ENCODE measurements at places on chromosomes 5 and 9.

DNA sequence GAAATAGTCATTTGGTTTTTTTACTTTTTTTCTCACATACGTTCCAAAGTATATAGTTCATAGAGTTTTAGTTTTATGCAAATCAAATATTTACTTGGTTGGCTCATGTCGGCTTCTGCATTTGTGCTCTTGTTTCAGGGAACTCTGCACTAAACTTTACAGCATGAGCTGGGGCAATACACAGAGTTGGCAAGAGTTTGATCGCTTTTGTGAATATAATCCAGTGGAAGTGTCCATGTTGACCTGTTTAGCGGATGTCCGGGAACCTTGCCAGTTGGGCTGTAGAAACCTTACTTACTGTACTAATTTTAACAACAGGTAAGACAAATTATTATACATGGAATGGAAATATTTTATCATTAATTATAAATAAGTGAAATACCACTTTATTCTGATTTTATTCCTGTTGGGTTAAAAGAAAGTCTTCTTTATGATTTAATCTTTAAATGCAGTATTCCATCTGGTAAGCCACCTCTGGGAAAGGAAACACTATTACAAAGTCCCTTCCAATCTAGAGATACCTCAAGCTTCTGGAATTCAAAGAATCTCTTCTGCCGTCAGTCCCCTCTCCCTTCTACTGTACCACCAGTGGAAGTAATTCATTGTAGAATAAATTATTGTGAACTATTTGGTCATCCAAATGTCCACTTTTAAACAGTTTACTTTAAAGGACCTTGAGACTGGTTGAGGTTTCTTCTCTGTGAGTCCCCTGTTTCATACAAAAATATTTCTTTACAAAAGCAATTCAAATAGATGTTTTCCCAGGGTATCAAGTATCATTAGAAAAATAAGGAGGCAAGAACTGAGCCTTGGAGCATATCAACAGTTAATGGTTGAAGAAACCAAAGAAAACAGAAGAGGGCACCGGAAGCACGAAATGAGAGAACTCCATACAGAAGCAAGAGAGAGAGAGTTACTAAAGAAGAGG lies 45.2 kb upstream of the GLIPR2 start:
- no peak for DNase-seq

DNA sequence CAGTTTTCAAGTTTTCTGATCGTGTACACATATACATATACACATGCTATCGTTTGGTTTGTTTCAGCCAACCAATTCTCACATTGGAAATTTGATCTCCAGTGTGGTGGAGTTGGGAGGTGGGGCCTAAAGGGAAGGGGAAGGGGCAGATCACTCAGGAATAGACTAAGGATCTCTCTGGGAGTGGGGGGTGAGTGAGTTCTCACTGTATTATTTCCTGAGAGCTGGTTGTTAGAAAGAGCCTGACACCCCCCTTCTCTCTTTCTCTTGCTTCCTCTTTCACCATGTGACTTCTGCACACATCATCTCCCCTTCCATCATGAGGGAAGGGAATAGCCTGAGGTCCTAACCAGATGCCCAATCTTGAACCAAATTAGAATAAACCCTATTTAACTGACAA lies 551.7 kb downstream of the MAT2B start:
- no peak for DNase-seq

- DNase-seq, result no peak
Measured at GRCh38 chr9:123358181-123358905, 2.3 kb downstream of the CRB2 start.

DNA sequence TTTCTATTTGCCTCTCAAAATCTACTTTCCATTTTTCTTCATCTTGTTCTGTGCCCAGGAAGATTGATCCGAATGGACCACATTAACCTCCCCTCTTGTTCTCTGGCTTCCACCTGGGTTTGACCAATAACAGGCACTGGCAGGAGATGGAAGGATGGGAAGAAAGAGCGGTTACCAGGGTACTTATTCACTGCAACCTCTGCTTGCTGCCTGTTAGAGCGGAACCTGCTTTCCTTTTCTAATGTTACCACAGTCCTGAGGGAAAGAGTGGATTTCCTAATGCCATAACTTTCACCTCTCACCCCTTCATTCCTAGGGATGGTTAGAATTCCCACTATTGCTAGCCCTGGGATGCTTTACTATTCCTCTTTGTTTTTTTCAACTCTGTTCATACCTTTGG lies 262.1 kb downstream of the RFX3 start:
- no peak for DNase-seq

- DNase-seq, result no peak
Measured at GRCh38 chr5:83281658-83282057, 189.9 kb upstream of the VCAN start.

- DNase-seq, result peak; percentile 91
Measured at GRCh38 chr9:127574072-127574993, 37.7 kb upstream of the STXBP1 start.

DNA sequence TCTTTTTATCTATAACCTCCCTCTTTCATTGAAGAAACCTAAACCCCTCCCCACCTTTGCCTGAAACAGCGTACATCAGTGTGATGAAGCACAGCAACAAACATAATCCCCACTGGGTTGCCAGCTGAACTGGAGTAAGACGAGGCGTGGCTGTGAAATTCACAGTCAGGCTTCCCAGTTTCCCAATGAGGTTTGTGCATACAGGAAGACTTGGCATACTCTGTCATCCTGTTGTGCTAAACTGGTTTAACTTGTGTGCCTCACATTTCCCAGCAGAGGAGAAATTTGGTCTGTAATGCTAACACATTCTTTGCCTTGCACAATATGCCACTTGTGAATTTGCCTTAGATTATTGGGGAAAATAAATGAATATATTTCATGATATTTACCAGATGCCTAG lies 121.5 kb downstream of the SV2C start:
- DNase-seq, result no peak

DNA sequence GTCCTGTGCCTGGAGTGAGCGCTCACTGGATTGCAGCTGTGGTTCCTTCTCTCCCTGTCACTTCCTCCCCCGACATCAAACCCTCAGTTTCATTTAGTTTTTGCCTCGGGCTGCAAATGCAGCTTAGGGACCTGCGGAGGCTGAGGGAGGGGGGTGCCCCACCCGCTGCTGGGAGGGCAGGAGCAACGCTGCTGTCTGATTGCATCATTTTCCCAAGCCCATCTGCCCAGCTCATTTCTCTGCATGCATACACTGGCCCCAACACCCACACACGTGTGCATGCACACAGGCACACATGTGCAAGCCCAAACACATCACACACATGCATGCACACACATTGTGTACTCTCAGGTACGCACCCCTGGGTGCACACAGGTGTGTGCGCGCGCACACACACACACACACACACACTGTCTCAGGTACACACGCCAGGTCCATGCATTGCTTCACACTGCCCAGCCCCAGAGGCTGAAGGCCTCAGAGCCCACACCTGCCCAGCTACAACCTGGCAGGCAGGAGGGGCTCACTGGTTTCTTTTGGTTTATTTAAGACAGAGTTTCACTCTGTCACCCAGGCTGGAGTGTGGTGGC lies 3.4 kb downstream of the ASS1 start:
- no peak for DNase-seq

DNA sequence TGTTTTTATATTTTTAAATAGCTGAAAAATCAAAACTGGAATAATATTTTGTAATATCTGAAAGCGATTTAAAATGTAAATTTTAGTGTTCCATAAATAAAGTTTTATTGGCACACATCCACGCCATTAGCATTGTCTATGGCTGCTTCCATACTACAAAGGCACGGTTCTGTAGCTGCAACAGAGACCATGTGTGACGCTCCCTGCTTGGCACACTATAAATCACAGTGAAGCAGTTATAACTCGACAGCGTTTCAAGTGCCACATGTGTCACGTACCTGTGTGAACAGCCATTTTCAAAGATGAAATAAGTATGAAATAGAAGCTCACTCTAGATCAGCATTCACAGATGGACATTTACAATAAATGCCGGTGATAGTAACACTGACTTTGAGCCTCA lies 810.1 kb upstream of the WWC1 start:
- no peak for DNase-seq

DNA sequence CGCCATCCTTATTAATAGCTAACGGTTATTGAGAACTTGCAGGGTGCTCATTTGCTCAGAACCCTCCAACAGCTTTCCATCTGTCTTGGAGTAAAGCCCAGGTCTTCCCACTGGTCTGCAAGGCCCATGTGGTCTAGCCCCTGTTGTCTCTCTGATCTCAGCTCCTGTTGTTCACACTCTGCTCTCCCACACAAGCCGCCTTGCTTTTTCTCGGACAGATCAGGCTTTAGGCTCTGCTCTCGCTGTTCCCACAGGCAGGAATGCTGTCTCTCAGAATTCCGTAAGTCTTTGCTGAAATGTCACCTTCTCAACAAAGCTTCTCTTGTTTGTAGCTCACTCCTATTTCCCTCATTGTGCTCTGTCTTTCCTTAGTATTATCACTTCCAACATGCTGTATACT lies 34.3 kb downstream of the GPR107 start:
- no peak for DNase-seq

DNA sequence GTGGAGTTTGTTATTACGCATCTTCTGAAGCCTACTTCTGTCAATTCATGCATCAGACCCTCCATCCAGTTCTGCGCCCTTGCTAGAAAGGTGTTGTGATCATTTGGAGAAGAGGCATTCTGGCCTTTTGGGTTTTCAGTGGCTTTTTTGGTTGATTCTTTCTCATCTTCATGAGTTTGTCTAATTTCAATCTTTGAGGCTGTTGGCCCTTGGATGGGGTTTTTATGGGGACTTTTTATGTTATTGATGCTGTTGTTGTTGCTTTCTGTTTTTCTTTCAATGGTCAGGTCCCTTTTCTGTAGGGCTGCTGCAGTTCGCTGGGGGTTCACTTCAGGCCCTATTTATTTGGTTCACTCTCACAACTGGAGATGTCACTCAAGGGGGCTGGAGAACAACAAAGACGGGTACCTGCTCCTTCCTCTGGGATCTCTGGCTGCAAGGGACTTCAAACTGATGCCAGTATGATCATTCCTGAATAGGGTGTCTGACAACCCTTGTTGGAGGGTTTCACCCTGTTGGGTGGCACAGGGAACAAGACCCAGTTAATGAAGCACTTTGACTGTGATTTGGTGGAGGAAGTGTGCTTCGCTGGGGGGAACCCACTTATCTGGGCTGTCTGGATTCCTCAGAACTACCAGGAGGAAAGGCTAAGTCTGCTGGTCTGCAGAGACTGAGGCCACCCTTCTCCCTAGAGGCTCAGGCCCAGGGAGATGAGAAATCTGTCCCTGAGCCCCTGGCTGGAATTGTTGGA lies 226.7 kb upstream of the PTGER4 start:
- DNase-seq, result no peak

- DNase-seq, result no peak
Measured at GRCh38 chr9:124285903-124286291, 28.1 kb downstream of the NEK6 start.

DNA sequence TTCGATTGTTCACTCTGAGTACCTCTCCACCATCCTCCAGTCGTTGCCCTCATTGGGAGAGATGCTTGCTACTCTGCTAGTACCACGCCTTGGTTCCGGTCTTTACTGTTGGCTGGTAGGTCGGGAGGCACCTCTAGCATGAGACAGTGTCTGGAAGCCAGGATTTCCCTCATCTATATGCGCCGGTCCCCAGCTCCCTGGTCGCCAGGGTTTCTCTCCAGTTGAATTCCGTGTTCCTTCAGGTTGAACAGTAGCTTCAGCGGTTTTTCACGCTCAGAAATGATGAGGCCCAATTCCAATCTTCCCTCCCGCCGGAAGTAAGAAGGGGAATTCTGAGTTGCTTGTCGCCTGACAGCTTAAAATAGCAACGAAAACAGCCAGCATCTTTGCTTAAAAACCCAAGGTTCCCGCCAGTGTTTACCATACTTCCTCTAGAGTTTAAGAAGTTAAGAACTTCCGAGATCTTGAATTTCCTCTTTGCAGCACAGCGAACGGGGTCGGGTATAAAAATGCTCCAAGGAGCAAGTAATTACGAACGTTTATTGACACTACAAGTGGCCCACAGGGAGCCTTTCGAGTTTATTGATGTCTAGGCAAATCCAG lies 1.3 kb upstream of the ST8SIA4 start:
- no peak for DNase-seq

Measured in NCI-H1417 treated with DMSO at 0.1 percent for 48 hours (cell line).